ENCODE measurements at places on chromosomes 6 and 20.

- peak; percentile 95 for DNase-seq
Observed at GRCh38 chr6:35419417-35419816, 32.7 kb upstream of the FANCE start.

- no peak for DNase-seq
Observed at GRCh38 chr6:45076217-45076930, 251.8 kb upstream of the RUNX2 start.

DNA sequence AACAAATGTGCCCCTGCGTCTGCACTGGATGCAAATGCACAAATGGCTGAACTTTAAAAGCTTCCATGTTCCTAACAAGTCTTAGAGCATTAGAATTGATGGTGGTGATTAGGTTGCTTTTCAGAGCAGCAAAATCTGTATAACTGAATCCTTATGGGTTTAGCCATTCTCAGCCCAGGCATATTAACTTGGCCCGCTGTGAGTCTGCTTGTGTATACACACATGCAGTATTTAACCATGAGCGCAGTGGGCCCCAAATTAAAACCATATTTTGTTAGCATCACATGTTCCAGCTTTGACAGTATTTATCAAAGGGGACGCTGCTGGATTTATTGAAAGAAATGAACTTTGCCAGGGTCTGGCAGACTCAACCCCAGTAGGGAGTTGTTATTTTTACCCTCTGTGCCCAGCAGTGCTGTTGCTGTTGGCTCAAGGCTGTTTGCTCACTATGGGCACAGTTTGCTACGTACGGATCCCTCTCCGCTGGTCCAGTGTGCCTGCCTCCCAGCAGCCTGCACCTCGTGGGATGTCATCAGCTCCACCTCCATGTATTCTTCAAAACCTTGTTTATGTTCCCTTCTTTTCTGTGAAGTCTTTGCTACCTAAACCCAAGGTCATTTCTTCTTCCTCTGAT, 144.7 kb downstream of the QRSL1 start:
- DNase-seq: no peak

- DNase-seq: no peak
Observed at GRCh38 chr20:50838707-50839385, 44.0 kb downstream of the BCAS4 start.

GRCh38 chr6:84447651-84448050, 220.2 kb upstream of the CEP162 start:
- no peak for DNase-seq

GRCh38 chr6:35062676-35063574, 78.2 kb downstream of the TCP11 start:
- DNase-seq: no peak

DNA sequence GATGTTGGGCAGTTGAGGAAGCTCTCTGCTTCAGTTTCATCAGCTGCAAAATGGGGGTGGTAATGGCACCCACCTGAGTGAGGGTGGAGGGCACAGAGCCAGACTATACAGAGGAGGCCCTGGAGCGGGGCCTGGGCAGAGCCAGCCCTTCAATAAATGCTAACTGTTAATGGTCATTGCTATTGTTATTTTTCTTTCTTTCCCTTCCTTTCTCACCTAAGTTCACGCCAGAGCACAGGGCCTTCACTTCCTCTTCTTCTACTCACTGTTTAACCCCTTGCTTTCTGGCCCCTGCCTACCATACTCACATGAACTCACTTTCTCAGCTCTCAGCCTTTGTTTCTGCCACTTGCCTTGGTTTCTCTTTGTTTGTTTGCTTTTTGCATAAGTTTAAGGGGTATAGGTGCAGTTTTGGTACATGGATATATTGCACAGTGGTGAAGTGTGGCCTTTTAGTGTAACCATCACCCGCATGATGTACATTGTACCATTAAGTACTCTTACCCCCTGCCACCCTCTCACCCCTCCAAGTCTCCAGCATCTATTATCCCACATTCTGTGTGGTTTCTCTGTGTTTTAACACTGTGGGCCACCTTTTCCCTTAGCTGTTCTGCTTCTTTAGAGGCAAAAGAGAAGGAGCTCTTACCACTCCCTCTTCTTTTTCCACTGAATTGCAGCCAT, 7.5 kb upstream of the RREB1 start:
- no peak for DNase-seq

- DNase-seq: no peak
Observed at GRCh38 chr20:59102841-59103299, 60.3 kb upstream of the PRELID3B start.

GRCh38 chr6:88611721-88612120, 351.7 kb downstream of the RNGTT start:
- DNase-seq: no peak

DNA sequence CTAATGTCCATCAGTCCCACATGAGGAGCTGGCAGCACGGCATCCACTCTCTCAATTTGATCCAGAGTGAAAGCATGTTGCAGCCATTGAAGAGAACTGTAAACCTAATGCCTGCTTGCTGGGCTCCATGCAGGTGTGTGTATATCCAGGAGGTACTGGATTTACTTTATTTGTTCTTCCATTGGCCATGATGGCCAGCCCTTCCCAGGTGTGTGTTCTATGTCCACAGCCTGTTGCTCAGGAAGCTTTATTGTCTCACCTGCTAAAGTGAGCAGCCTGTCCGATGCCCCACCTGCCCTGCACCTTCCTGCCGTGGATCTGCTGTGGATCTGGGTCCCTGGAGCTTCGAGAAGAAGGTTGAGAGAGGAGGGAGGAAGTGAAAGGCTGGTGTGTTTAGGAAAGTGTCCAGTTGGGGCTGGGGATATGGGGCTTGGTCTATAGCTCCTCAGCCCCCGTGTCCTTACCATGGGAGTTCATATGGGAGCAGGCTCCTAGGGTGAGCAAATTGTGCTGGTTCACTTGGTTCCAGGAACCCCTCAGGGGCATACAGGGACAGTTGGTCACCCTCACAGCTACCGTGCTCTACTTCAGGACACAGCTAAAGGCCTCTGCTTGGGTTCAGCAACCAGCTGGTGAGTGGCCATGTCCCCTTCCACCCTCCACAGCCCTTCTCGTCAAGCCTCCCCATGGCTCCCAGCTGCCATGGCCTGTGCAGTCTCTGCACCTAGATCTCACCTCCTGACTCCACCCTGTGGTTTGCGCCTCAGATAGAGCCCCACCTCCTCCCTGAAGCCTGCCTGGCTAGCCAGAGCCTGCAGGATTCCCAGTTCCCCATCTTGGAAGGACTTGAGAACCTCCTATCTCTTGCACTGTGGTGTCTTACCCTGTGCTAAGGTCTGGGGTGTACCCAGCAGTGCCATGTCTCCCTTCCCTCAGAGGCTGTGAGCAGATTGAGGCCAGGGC, 12.7 kb downstream of the TREML2 start:
- no peak for DNase-seq

- no peak for DNase-seq
Observed at GRCh38 chr6:83633609-83634008, 75.3 kb downstream of the SNAP91 start.

- DNase-seq: peak; percentile 8
Observed at GRCh38 chr6:140487586-140487985, 1113.1 kb upstream of the CITED2 start.

GRCh38 chr20:63072991-63073737, 66.4 kb upstream of the BHLHE23 start:
- DNase-seq: no peak

GRCh38 chr6:158367816-158368215, 55.6 kb downstream of the TULP4 start:
- DNase-seq: no peak

GRCh38 chr20:38601216-38602184, at the start of gene ARHGAP40:
Gene ARHGAP40 (plus strand): TSS chr20:38601809.
- DNase-seq: peak; percentile 23

- DNase-seq: peak; percentile 76
Observed at GRCh38 chr6:142474531-142475289, 172.9 kb downstream of the ADGRG6 start.

DNA sequence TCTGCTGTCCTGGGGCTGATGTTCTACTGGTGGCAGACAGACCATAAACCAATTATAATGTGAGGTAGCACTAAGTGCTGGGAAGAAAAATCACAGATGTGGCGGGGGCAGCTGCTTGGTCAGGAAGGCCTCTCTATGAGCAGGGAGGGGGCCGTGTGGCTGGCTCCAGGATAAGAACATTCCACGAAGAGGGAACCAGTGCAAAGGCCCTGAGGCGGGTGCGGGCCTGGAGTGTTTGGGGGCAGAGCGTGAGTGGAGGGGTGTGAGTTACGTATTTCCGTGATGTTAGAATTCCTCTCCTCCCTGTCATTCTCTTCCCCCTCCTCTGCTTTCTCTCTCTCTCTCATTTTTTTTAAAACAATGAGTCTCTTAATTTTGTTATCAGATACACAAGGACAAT, 67.2 kb downstream of the CEBPB start:
- no peak for DNase-seq

- no peak for DNase-seq
Observed at GRCh38 chr20:2799271-2799670, 1.2 kb downstream of the CPXM1 start.

GRCh38 chr6:44234101-44235025, 11.0 kb downstream of the SLC29A1 start:
- DNase-seq: peak; percentile 87

- no peak for DNase-seq
Observed at GRCh38 chr20:32763202-32764004, 1.2 kb downstream of the DNMT3B start.

DNA sequence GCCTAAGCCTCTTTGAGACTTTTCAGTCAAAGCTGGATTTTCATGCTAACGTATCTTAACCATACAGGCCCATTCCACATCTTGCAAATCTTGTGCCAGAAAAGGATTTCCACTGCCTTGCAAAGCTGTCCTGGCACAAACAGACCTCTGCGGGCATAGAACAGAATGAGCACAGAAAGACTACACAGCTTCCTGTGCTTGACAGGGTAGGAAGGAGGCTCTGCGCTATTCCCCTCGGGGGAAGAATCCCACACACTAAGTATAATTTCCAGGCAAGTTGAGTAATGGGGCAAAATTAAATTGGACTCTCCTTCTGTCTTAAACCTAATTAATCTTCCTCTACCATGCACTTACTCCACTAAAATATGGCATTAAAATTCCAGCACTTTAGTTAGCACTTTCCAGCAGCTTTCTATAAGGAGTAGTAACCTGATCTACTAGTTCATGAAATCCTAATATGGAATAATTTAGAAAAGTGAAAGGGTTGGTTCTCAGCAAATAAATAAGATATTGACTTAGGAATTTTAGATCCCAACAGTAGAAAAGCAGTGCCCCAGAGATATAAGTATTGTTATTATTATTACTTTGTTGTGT, 532.1 kb upstream of the JAG1 start:
- DNase-seq: no peak

GRCh38 chr20:35091816-35092523, 637 bp downstream of the TRPC4AP start:
- DNase-seq: peak; percentile 36

DNA sequence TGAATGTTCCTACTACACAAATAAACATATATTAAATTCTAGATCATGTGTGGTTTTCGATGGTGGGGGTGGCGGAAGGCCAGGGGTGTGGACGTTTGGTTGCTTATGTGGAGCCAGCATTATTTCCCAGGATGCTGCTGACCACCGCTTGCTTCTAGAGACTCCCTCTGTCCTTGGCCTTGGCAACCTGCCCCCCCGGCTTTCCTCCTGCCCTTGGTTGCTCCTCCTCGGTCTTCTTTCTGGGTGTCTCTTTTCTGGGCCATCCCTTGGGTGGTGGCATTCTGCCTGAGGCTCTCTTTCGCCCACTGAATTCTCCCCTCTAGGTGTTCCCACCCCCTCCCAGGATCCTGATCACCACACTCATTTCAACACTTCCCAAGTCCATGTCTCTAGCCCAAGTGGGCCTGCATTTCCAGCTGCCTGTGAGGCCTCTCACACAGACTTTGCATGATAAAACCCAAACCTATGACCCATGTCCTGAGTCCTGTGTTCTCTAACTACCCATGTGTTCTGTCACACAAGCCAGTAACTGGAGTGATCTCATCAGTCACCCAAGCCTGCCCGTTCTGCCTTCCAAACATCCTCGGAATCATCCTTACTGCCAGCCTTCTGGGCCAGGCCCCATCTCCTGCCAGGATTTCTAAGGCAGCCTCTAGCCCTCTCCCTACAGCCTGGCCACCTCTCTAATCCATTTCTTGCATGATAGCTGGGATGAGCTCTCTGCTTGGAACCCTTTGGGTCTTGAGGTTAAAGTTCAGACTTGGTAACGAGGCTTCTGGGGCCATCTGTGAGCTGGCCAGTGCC, 71.2 kb downstream of the CDS2 start:
- no peak for DNase-seq

DNA sequence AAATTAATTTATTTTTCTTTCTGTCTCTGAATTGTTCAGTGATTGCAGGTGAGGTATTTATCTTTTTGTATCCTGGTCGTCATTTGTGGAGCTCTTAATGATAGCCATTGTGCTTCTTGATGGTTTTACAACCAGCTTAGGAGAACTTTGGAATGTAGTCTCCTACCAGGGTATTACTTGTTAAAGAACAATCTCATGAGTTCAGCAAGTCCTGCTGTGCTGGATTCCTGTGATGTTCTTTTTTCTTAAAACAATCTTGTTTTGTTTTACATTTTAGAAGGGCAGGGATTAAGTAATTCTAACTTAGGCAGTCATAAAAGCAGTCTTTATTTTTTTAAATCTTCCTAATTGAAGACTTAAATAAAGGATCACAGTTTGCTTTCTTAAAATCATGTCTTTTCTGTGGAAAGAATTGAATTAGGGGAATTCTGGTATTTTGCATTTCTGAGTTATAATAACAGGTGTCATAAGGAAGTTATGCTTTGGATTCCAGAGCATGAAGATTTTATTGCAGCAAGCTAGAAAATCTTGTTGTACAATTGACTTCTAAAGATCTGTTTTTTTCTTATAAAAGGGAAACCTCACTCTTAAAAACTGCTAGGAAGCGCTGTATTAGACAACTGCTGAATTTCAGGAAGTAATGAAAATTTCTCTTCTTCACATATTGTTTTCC, 23.7 kb downstream of the RIOK1 start:
- DNase-seq: peak; percentile 71

GRCh38 chr20:4601630-4602296, 119.9 kb upstream of the PRND start:
- no peak for DNase-seq

- DNase-seq: peak; percentile 60
Observed at GRCh38 chr6:148700741-148701311, 46.0 kb upstream of the UST start.

GRCh38 chr6:109897025-109897424, 81.1 kb upstream of the GPR6 start:
- no peak for DNase-seq

DNA sequence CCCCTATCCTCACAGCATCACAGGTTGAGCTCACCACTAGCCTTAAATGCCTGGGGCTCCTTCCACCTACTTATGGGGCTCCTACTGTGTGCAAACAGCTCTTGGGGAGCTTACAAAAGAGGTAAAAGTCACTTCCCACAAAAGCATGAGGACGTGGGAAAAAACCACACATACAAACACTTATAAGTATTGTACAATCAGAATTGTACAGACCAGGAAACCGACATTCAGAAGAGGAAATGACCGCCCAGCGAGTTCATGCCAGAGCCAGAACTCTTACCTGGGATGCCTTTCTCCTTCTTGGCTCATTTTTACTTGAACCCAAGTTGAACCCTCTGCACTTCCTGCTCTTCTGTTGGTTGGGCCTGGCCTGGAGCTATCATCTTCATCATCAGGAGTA, 6.3 kb upstream of the PPP1R16B start:
- DNase-seq: no peak
